ENCODE measurements at places on chromosomes 4 and X. TPM values are rescaled to one million over a fixed set of nuclear protein-coding genes. Genes with fewer than 3 reads are reported as not detected.

CSAG2 gene
- total RNA-seq, result not detected

DNA sequence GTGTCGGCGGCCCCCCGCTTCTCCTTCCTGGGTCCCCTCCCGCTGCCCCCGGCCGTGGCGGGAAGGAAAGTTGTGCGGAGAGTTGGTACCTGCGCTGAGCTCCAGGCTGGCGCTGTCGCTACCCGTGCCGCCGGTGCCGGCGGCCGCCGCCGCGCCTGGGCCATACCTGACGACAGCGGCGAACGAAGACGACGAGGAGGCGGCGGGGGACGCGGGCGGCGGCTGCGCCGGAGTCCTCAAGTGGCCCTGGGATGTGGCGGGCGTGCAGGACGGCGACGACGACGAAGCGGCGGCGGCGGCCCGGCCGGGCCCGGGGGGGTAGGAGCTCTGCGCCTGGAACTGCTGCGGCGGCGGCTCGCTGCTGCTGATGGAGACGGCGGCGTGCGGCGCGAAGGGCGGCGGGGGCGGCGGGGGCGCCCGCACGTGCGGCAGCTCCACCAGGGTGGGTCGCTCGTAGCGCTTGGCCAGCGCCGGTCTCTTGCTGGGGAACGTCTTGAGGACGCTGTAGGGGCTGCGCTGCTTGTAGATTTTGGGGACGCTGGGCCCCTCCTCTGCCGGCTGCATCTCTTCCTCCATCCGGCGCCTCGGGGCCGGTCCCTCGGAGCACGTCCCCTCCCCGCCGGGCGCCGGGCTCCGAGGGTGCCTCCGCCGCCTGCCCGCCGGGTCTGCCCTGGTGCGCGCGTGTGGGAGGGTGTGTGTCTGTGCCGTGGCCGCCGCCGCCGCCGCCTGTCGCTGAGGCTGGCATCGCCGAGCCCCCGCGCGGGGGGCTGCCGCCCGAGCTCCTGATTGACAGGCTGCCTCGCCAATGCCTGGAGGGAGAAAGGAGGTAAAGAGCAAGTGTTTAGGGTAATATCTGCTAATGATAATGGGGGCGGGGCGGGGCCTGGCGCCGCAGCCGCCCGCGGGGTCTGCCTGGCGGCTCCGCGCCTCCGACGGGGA lies 618 bp downstream of the BEND4 start:
- peaks cover 16% of the 10 kb centered on the region for H3K4me1 ChIP-seq
- DNase-seq, result peak; percentile 51
- H3K27ac ChIP-seq, result no peak overlapping the region

DNA sequence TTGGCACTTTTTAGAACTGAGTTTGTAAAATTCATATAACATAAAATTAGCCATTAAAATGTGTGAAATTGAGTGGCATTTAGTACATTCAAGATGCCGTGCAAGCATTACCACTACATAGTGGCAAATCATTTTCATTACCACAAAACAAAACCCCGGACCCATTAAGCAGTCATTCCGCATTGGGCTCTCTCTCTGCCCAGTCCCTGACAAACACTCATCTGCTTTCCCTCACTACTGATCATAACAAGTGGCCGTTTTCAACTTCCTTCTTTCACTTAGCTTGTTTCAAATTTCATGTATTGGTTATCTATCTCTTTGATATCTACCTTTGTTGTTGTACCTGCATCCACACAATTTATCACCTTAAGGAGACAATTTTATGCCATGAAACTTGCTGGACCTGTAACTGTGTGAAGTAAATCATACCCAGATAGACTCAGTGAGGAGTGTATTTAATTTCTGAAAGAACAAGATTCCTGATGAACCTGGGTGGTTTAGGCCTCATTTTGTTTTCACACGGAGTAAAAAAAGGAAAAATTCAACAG lies 202.1 kb downstream of the OR13H1 start:
- DNase-seq, result no peak
- no peaks in the 10 kb centered on the region for H3K4me1 ChIP-seq
- no peaks in the 10 kb centered on the region for H3K27me3 ChIP-seq
- peak overlapping the region; percentile 36 for H3K4me3 ChIP-seq
- H3K27ac ChIP-seq, result no peak overlapping the region

MCTS1 gene
- total RNA-seq, result 3.4 TPM

HPSE gene
- 5.2 TPM for total RNA-seq

TEX13B gene
- not detected for total RNA-seq

DNA sequence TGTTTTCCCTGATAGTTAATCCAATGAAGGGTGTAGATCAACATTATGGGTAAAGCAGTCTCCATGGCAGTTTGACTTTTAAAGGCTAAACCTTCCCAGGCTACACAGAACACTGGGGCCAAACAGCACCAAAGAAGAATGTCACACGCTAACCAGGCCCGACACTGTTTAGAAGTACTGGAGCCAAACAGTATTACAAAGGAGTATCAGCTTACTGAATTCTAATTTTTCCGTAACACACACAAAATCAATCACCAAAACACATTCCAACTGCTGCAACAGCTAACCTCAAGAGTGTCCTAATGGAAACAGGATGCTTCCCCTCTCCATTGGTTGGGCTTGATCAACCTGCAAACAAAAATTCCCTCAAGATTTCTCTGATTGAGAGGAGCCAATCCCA lies 783.5 kb downstream of the PCDH18 start:
- no peaks in the 10 kb centered on the region for H3K36me3 ChIP-seq
- no peak overlapping the region for H3K27ac ChIP-seq
- no peaks in the 10 kb centered on the region for H3K27me3 ChIP-seq
- H3K4me3 ChIP-seq, result no peak overlapping the region
- no peaks in the 10 kb centered on the region for H3K4me1 ChIP-seq

GRCh38 chr4:133149932-133150471 lies 908 bp downstream of the PCDH10 start:
- H3K4me3 ChIP-seq, result peak overlapping the region; percentile 18
- H3K27me3 ChIP-seq, result peaks cover 100% of the 10 kb centered on the region
- no peak for DNase-seq
- H3K4me1 ChIP-seq, result peaks cover 59% of the 10 kb centered on the region
- H3K27ac ChIP-seq, result no peak overlapping the region
- H3K36me3 ChIP-seq, result no peaks in the 10 kb centered on the region

CXCL6 gene
- not detected for total RNA-seq

ADH1B gene
- 318 TPM for total RNA-seq

CHRDL1 gene
- 13.5 TPM for total RNA-seq

DNA sequence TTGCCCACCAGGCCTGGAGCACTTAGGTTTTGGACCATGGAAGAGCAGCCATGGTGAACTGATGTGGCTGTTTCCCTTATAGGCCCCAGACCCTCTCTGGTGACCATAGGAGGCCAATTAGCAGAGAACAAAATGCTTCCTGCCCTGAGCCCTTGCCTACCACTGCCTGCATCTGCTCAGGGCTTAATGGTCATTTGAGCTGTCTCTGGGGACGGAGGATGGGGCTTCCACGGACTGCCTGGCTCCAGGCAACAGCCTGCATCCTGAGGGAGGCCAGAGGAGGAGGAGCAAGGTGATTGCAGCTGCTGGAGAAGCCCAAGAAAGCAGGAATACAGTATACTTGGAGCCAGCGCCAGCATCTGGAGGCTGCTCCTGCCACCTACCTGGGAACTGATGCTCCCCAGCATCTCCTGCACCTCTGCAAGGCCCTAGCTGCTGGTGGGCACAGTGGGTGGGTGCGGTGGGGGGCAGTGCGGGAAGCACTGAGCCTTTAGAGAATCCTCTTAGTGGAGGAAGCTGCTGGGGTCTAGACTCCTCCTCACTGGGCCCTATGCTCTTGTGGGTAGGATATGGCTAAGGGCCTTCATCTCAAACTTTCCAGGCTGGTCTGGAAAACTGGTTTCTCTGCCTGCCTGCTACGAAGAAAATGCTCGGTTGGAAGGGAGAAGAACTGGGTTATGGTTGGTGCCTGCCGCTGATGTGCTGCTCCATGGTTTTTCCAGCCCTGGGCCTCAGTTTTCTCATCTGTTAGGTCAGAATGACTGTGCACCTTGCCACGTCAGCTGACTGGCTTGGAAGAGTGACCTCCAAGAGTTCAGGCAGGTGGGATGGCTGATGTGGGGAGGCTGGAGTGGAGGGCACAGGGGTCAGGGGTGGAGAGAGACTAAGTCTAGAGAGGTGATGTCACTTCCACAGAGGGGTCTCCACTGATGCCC lies 158.8 kb upstream of the PJA1 start:
- no peaks in the 10 kb centered on the region for H3K27me3 ChIP-seq
- no peaks in the 10 kb centered on the region for H3K36me3 ChIP-seq
- no peak overlapping the region for H3K27ac ChIP-seq
- no peaks in the 10 kb centered on the region for H3K4me1 ChIP-seq
- no peak overlapping the region for H3K4me3 ChIP-seq

GATA1 gene
- total RNA-seq, result not detected

ERAS gene
- not detected for total RNA-seq

SLC34A2 gene
- total RNA-seq, result not detected

GPR143 gene
- total RNA-seq, result not detected

SHISA3 gene
- total RNA-seq, result 1.7 TPM

TCEAL5 gene
- total RNA-seq, result not detected

GRCh38 chrX:2286731-2287130 lies 214.0 kb downstream of the DHRSX start:
- H3K36me3 ChIP-seq, result no peaks in the 10 kb centered on the region
- H3K4me3 ChIP-seq, result no peak overlapping the region
- no peak for DNase-seq
- no peaks in the 10 kb centered on the region for H3K27me3 ChIP-seq
- H3K4me1 ChIP-seq, result no peaks in the 10 kb centered on the region
- no peak overlapping the region for H3K27ac ChIP-seq

DNA sequence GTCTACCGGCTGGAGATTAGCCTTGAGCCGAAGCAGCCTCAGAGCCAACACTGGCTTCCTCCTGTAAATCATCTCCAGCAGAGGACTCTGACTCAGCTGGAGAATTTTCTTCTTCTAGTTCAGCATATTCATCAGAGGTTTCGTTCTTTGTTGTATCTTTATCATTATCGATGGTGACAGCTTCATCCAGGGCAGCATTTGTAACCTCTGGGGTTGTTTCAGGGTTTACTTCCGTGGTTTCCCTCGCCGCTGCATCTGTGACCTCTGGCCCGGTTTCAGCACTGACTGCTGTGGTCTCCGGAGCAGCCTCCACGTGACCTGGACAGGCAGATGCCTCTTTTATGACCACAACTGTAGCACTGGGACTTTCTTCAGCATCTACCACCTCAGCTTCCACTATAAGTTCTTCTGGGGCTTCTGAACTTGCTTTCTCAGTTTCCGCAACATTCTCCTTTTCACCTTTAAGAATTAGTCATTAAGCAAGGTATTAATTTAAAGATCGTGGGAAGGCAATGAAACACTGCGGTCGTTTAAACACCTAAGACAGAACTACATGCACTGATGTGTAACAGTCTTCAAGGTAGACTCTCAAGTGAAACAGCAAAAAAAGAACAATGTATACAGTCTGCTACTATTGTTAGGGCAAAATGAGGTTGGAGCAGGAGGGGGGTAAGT lies 13.3 kb downstream of the MGARP start:
- no peaks in the 10 kb centered on the region for H3K36me3 ChIP-seq
- peak overlapping the region; percentile 17 for H3K4me3 ChIP-seq
- H3K4me1 ChIP-seq, result peaks cover 11% of the 10 kb centered on the region
- peak; percentile 86 for DNase-seq
- peak overlapping the region; percentile 71 for H3K27ac ChIP-seq

PIR gene
- total RNA-seq, result 85.8 TPM

GABRG1 gene
- not detected for total RNA-seq

CASP6 gene
- 41.8 TPM for total RNA-seq

- no peaks in the 10 kb centered on the region for H3K4me1 ChIP-seq
- H3K27ac ChIP-seq, result no peak overlapping the region
- no peak overlapping the region for H3K4me3 ChIP-seq
- DNase-seq, result peak; percentile 4
Observed at GRCh38 chr4:2352171-2352570, 66.3 kb downstream of the ZFYVE28 start.

DNA sequence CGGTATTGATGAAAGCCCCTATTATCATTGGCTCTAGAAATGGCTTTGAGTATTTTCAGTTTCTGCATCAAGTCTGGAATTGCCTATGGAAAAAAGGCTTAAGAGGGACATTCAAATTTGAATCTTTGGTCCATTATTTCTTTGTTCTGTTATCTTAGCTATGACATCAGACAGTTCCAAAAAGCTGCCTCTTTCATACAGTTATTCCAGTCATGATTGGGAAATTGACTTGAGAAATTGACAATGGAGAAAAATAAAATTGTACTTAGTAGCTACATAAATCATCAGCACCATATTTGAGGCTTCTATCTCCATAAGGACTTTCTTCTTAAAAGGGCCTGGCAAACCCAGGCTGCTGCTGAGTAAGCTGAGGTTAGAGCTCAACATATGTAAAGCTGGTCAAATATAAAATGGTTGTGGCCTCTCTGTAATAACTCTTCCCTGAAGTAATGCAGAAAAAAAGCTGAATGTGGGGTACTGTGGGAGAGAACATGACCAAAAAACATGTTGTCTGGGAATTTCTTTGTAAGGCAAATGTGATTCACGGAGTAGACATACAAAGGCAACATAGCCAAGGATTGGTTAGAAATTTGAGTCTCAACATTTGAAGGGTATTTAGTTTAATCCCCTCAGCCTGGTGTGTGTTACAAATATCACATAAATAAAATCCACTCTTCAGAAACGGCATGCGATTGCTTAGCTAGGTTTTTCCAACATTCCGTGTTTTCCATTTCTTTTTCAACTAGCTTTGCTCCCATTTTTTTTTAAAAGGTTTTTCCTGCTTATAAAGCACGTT lies 100.9 kb downstream of the LNX1 start:
- no peak for DNase-seq
- H3K36me3 ChIP-seq, result no peaks in the 10 kb centered on the region
- H3K27ac ChIP-seq, result peak overlapping the region; percentile 28

- no peak overlapping the region for H3K4me3 ChIP-seq
- no peak for DNase-seq
- H3K4me1 ChIP-seq, result peaks cover 69% of the 10 kb centered on the region
- H3K36me3 ChIP-seq, result no peaks in the 10 kb centered on the region
Observed at GRCh38 chr4:37876156-37876555, 14.7 kb upstream of the TBC1D1 start.

GRCh38 chr4:8544741-8545438 lies 35.3 kb upstream of the GPR78 start:
- no peaks in the 10 kb centered on the region for H3K27me3 ChIP-seq
- no peak overlapping the region for H3K27ac ChIP-seq
- H3K4me1 ChIP-seq, result no peaks in the 10 kb centered on the region
- no peak for DNase-seq

- no peaks in the 10 kb centered on the region for H3K27me3 ChIP-seq
- no peaks in the 10 kb centered on the region for H3K4me1 ChIP-seq
- no peak overlapping the region for H3K27ac ChIP-seq
- no peak overlapping the region for H3K4me3 ChIP-seq
- no peak for DNase-seq
Observed at GRCh38 chr4:138428611-138429010, 186.5 kb upstream of the SLC7A11 start.
